ENCODE measurements at places on chromosomes 5 and 9.

DNA sequence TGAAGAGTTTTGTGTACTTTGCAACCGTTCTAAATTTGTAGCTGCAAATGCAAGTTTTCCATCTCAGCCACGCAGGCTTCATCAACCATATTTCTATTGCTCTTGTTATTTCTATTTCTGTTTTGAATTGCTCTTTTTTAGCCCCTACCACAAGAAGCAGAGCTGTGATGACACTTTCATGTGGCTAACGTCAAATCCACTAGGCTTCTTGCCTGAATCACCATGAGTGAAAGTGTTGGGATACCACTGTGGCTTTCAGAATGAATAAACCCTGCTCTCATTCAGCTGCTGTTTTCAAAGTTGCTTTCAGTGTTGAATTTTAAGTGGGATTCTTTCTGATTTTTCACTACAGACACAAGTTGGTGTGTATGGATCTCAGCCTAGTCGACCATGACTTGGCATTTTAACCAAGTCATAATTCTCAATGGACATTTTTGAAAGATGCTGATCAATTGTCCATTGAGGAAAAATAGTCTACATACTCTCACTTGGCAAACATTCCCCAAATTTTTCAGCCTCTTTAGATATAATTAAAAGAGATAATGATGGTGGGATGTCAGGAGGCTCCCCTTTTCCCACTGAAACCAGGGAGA is 41.0 kb upstream of the MTAP start:
- DNase-seq, result peak; percentile 18

DNA sequence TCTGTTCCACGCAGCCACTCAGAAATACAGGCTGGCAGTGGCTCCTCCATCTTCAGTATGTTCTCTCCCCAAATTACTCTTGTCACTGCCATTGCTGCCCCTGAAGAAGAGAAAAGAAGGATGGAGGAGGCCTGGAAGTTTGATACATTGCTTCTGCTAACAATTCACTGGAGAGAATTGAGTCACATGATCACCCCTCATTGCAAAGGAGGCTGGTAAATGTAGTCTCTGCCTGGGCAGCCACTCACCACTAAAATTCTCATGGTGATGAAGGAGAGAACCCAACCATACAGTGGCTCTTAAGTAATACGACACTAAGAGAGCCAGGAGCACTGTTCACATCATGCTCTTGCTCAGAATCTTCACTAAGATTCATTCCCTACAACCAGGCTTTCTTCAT is 112.0 kb downstream of the DOCK8 start:
- no peak for DNase-seq

DNA sequence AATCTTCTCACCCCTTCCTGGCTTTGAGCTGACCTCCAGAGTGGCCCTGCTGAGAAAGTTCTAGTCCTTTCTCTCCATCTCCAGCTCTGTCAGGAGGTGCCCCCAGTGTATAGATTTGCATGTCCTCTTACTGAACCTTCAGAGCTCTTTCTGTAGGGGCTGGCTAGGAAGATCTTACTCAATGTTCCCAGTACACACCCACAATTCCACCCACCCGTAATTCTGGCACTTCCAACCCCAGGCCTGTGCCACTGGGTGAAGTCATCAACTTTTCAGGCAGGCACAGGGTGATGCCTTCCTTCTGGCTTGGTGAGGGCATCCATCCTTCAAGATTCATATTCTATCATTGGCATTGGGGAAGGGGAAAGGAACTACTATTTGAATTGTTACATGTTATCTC is 75.9 kb downstream of the ACER2 start:
- no peak for DNase-seq

DNA sequence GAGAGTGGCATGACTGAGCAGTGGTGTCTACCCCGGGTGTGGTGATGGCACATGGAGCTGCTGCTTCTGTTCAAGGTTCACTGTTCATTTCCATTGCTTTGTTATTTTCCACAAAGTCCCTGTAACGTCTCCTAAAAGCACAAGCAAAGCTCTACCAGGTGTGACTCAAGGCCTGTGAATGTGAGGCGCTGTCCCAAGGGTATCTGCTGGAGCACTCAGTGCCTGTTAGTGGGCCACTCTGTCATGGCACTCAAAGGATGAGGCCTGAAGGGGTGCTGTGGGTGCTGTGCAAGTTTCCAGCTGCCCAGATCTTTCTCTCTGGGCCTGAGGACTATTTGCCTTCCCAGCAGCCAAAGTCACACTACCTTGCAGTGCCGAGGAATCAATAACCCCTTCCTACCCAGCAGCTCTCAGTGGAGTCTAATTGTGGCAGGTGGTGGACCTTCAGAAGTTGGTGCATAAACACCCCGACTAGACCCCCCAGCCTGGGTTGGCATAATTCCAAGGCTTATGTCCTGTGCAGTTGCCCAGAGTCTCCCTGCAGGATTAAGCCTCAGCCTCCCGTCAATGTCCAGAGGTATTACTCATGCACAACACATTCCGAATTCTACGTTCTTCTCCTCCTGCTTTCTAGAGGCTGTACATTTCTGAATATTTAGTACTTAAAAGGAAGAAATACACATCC is 17.4 kb upstream of the PTCH1 start:
- no peak for DNase-seq

DNA sequence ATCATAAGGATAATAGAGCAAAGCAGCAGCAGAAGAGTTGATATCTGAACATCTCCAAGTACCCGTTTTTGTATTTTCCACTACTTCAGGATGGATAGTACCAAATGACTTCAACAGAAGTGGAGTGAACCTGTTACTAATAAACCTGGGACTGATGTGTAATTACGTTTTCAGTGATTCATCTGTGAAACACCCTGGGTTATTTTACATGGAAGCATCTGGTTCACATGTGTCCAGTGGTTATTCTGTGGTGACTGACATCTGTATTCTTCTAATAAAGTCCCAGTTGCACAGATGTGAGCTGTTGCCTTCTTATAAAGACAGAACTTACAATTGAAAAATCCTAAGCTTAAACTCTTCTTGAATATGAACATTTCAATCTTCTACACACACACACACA is 139.7 kb upstream of the VCAN start:
- no peak for DNase-seq

DNA sequence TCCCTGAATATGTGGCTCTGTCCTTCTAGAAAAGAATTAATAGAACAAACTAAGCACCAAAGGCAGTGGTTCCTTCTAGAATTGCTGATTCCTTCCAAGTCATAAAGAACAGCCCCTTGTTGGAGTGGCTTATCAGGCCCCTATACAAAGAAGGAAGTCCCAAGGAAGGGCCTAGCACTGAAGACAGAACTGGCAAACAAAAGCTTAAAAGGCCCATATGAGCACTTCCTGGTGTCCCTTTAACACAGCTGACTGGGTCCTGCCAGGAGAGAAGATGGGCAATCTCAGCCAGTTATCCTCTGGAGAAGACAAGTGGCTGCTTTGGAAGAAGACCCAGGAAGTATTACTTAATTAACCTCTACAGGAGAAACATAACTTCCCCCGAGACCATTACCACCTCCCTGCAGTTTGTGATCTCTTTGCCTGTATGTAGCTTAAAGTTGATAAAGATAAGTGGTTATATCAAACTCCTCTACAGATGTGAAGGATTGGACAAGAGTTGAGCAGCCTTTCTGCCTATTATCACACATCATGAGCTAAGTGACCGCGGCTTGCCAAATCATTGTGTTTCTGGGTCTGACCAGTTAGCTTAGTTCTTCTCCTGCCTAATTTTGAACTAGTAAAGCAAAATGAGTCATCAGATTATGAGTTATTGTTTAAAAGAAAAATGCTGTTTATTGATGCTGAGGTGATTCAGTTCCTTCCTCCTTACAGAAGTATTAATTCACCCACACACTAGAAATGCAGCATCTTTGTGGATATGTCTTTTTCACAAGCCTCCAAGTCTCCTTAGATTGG is 13.3 kb upstream of the STING1 start:
- DNase-seq, result no peak

- no peak for DNase-seq
Observed at GRCh38 chr9:105313238-105313637, 68.8 kb downstream of the SLC44A1 start.

DNA sequence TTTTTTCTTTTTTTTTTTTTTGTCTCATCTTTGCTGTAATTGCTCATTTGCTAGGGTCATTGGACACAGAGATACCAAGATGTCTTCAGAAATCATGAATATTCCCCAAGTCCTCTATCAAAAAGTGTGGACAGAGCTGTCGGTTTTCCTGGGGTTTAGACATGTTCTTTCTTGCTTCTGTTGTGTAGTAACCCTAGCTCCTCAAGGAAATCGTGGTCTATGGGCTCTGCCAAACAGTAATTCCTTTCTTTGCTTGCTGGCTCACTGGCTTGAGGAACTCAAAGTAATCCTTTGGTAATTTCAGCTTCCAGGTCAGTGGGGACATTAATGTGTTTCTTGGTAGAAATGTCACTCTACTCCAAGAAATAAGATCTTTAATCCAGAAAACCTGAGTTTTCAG is 101.7 kb downstream of the TMC1 start:
- no peak for DNase-seq

DNA sequence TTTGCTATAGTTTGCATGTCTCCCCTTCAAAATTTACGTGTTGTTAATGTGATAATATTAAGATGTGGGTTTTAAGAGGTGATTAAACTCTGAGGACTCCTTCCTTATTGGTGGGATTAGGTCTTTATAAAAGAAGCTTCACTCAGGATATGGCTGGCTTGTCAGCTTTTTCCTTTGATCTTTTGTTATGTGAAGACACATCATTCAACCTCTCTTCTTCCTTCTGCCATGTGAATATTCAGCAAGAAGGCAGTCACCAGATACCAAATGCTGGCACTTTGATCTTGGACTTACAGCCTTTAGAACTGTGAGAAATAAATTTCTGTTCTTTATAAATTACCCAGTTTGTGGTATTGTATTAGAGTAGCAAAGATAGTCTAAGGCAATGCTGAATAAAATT is 855.9 kb upstream of the CDH10 start:
- no peak for DNase-seq

DNA sequence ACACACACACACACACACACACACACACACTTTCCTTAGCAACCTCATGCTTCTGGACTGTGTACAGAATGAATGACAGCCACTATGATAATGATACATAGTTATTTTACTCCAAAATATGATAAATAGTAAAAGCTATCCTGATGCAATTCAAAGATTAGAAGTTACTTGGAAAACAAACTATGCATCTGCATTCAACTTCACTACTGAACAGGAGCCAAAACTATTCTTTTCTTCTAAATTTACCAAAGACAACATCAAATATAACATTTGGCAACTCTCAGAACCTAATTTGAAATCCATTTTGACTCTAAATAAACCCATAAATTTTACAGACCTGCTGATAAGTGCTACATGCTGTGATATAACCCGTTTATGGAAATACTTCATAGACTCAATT is 33.3 kb downstream of the GLIS3 start:
- DNase-seq, result no peak

DNA sequence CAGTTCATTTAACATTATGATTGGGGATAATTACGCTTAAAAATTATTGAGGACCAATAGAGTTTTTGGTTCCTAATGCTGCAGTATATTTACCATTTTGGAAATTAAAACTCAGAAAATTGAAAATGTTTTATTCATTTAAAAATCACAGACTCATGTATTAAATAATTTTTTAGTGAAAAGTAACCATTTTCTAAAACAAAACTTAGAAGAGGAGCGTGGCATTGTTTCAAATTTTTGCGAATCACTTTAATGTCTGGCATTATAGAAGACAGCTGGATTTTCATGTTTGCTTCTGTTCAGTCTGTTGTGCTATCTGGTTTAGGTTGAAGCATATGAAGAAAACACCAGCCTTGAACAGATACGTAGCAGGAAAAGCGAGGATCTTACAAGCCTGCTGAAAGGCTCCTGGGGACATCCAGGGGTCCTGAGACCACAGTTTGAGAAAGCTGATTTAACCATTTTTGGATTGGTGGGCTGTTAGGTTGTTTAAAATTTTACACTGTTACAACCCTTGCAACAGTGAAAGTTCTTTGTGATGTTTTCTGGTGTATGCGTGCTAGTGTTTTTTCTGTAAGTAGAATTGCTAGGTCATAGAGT is 1.6 kb downstream of the ZFYVE16 start:
- DNase-seq, result no peak

GRCh38 chr9:112286926-112287325 is 46.5 kb downstream of the PTBP3 start:
- DNase-seq, result no peak

- no peak for DNase-seq
Observed at GRCh38 chr9:108444400-108445358, 411.1 kb downstream of the ACTL7B start.

- DNase-seq, result no peak
Observed at GRCh38 chr9:137007108-137007815, 10.9 kb upstream of the CLIC3 start.

DNA sequence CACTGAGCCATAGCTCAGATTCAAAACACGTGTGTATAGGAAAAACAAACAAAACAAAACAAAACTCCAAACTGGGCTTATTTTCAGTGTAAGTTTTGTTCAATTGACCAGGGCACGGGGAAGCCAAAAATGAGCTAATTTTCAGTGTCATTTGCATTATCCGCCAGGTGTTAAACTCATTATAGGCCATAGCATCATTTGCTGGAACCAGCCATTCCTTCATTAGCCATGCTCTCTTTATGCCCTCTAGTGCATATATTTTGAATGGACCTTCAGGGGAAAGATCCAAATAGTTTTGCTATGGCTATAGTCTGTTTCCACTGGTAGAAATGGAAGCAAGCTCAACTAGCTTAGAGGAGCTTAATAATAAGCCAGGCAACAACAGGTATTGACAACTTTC is 1205.2 kb upstream of the DMAC1 start:
- no peak for DNase-seq

DNA sequence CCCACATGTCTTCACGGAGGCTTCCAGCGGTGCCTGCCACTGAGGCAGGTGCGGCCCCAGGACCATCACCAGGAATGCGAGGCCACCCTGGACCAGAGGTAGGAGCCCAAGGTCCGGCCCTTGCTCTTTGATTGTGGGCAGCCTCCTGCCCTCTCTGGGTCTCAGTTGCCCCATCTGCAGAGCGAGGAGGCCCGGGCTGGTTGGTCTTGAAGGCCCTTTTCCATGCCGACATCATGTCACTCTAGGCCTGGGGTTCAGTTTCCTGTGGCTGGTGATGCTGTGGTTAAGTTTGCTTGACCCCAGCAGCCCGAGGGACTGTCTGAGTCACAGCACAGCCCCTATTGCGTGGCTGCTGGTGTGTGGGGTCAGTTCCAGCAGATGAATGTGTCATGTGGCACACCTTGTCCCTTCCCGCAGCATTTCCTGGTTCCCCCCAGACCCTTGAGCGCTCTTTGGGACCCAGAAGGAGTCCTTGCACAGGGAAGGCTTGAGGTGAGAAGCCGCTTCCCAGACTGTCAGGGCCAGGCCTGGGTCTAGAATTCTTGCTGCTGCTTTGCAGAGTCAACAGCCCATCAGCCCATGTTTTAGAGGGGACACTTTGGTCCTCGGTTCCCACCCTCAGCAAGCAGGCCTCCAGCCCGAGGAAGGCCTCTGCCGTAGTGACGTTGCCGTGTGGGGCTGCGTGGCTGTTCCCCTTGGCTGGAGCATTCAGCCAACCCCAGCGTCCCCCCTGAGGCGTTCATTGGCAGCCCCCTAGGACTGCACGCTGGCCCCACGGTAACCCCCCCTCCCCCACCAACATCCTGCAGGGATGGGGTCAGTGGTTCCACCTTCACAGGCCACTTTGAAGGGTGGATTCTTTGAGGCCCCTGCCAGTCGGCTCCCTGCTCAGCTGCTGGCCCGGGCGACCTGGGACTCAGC is 31.0 kb upstream of the HMCN2 start:
- no peak for DNase-seq

GRCh38 chr5:43569236-43569746 is 12.4 kb upstream of the PAIP1 start:
- DNase-seq, result no peak

GRCh38 chr5:112024769-112025168 is 267.8 kb upstream of the NREP start:
- DNase-seq, result no peak

Data from stimulated activated CD4-positive, alpha-beta T cell treated with anti-CD3 and anti-CD28 coated beads, Interleukin-12 subunit alpha, Interleukin-12 subunit beta, amount 100 ng/mL, for 48 hours (primary cell).